Activated CD8-positive, alpha-beta memory T cell treated with anti-CD3 and anti-CD28 coated beads for 1 hour (primary cell): ENCODE measurements at places on chromosomes 6 and 20.

DNA sequence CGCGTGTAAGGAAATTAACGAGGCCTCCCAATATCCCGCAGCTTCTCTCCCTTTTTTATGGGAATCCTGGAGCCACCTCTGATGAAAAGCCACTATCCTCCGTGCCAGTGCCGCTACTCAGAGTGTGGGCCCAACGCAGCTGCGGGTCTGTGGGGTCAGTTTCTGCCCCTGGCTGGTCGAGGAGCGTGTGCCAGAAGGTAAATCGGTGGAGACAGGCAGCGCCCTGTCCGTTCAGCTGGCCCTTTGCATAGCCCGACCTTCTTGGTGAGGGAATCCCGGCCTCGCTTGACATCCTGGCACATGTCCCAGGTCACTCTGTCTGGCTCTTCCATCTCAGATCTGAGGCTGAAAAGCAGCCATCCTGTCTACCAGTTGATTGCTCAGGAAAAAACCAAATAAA lies 4.6 kb downstream of the THBS2 start:
- no peak for DNase-seq

- no peak for DNase-seq
Observed at GRCh38 chr20:47315339-47316056, 41.0 kb downstream of the ZMYND8 start.

DNA sequence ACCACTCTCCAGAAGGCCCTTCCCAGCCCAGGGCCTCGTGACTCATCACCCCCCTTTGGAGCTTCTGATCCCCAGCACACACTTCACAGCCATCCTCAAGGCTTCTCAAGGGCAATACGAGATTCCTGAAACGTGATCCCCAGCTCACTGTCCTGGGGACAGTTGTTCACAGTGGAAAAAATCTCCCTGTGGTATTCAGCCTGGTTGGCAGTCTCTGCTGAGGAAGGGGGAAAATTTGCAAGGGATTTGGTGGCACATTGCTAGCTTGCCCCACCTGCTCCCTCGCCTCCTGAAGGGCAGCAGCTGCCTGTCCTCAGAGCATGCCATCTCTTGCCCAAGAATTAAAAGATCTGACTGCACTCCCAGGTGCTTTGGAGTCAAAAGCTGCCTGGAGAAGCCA lies 20.7 kb upstream of the PKHD1 start:
- no peak for DNase-seq

GRCh38 chr20:16410626-16411025 lies 162.6 kb downstream of the KIF16B start:
- DNase-seq, result no peak

- DNase-seq, result no peak
Observed at GRCh38 chr20:57231951-57232428, 34.5 kb downstream of the BMP7 start.

DNA sequence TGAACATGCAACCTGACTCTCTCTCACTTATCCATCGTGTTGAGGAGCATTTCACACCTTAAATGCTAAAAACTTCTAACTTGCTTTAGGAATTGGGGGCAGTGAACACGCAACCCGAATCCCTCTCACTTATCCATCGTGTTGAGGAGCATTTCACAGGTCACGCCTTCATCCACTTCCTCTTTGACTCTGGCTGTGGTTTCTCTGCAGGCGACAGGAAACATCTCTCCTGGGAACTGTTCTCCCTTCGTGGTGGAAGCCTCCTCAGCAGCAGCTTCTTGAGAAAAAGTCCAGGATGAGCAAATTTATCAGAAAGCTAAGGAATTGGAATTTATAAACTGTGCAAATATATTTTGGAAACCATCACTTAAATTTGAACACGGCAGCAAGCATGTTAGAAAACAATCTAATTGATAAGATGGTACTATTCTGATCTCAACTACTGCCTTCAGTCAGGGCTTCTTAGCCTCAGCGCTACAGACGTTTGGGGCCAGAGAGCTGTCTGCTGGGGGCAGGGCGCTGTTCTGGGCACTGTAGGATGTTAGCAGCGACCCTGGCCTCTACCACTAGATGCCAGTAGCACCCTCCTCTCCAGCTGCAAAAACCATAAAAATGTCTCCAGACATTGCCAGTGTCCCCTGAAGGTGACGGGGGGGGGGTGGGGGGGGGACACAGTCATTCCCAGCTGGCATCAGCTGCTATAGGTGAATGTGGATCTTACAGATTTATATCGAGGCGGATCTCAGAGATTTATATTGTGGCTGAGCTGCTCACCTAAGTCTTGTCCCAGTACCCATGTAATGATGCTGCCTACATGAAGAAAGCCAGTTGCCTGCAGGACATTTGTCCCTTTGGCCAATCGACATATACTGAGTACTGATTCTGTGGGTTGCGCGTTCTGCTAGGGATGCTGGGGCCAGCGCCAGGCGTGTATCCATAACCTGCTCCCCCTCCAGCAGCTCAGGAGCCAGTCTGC lies 26.2 kb downstream of the CTCFL start:
- DNase-seq, result no peak

DNA sequence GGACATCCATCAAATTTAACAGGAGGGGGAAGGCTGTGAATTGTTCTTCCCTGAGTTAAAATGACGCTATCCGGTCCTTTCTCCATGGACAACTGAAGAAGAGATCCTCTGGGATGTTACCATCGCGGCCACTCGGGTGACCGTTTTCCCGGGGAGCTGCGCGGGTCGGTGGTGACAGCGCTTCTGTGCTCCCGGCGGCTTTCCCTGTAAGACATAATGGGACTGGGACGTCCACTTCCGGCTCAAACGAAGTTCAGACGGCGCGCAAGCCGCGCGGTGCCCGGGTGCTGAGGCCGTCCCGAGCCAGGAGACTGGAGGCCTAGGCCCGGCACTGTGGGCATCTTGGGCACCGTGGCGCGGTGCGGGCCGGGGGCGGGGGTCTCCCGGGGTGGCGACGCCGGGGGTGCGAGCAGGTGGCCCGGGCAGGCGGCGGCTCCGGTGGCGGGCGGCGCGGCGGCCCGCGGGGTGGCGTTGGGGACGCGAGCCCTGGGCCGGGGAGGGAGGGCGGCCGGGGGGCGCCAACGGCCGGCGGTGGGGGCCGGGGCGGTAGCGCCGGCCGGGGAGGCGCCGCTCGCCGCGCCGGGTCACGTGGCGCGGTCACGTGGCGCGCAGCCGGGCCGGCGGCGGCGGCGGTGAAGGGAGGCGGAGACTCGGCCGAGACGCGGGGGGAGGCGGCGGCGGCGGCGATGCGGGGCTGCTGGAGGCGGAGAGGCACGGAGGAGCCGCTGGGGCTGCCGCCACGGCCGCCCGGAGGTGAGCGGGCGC lies 63.6 kb downstream of the GTF2H5 start:
- peak; percentile 37 for DNase-seq

DNA sequence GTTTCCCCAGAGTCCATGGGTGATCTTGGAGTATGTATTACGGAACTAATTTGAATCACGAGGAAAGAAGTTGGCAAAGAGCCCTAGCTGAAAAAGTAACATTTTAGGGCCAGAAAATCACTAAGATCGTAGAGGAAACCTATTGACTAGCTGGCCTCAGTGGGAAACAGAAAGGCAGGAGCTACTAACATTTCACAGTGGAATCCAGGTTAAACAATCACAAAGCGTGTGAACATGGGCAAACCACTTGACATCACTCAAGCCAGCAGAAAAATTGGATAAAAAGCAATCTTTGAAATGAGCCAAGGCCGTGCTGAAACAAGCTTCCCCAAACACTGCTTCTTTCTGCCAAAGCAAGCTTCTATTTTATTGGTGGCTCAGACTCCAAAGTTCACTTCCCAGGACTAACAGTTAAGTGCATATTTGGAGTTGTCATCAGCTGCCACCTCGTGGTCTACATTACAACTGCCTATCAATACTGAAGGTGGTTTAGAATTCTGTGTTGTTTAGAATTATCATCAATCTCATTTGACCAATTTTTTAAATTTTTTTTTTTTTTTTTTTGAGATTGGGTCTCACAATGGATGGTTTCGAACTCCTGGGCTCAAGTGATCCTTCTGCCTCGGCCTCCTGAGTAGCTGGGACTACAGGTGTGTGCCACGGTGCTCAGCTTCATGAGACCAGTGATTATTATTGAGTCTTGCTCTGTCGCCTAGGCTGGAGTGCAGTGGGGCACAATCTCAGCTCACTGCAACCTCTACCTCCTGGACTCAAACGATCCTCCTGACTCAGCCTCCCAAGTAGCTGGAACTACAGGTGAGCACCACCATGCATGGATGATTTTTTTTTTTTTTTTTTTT lies 10.6 kb downstream of the RPS10 start:
- DNase-seq, result no peak

DNA sequence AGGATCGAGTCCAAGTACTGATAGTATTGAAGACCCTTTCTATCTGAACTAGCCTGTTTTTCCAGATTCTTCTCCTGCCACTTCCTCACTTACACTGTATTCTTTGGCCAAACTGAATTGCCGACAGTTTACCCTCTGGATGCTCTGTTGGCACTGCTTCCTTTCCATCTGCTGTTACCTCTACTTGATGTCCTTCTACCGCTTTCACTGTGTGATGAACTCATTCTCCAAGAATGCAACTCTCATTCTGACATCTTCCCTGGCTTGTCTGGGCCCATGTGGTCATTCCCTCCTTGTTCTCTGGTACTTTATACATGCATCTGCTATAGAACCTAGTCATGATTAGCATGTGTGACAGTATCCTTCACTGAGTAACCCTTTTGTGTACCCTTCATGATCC lies 16.3 kb downstream of the RPRD1B start:
- DNase-seq, result no peak

DNA sequence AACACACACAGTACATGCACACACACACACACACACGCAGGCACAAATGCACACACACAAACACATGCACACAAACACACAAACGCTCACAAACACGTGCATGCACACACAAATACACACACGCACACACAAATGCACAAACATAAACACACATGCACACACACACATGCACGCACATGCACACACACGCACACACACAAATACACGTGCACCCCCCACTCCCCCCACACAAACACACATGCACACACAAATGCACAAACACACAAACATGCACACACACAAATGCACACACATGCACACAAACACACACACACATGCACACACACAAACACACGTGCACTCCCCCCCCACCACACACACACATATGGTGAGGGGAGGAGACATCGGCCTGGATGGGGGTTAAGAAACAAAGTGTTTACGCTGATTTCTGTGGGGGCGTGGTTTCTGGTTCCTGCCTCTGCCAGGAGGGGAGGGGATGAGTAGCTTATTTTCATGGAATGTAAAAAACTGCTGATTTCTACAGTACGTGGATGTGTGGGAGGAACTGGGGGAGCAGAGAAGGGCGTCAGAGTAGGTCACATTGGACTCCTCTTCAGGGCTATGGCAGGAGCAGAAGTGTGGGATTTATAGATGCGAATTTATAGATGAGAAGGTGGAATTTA lies 607.2 kb downstream of the QKI start:
- no peak for DNase-seq
